Tibial nerve (tissue), 4 donors: ENCODE measurements at places on chromosomes 3 and 15.

- DNase-seq = no peak
These were observed 41.9 kb downstream of the FMN1 start for GRCh38 chr15:33152502-33153109.

DNA sequence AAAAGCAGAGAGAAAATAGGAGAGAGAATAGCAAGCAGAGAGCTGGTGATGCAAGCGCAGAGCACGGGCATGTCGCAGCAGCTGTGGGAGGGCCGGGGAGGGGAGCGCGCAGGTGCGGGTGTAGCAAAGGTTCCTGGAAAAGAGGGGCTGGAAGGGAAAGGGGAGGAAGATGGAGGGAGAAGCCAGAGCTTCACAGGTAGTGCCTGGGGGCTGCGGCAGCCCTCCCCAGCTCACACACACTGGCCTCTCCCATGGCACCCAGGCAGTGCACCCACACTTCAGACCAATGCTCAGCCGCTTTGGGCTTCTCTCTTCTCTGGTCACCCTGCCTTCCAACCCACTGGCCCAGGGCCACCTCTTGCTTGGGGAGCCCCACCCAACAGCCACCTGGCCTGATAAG is 72.1 kb downstream of the ADAMTS7 start:
- no peak for DNase-seq

GRCh38 chr3:129282727-129283327 is 4.2 kb downstream of the HMCES start:
- no peak for DNase-seq

- DNase-seq = no peak
These were observed 7.3 kb upstream of the ZNF592 start for GRCh38 chr15:84741121-84741520.

DNA sequence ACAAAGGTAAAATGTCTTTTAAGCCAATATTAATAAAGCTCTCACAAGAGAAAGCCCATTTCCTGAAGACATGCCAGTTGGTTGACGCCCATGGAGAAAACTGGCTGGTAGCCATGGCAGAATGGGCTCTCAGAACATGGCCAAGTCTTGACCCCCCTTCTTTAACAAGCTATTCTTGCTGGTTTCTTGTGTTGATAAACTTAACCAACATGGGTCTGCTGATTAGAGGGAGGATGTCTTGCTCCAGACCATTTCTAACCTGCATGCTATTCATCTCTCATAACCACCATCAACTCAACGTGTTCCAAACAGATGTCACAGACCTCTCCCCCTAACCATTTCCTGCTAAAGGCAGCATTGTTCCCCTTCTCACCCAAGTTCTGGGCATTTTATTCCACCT is 25.7 kb downstream of the NTRK3 start:
- DNase-seq = no peak

GRCh38 chr3:69746119-69746518 is 6.9 kb downstream of the MITF start:
- peak; percentile 44 for DNase-seq

DNA sequence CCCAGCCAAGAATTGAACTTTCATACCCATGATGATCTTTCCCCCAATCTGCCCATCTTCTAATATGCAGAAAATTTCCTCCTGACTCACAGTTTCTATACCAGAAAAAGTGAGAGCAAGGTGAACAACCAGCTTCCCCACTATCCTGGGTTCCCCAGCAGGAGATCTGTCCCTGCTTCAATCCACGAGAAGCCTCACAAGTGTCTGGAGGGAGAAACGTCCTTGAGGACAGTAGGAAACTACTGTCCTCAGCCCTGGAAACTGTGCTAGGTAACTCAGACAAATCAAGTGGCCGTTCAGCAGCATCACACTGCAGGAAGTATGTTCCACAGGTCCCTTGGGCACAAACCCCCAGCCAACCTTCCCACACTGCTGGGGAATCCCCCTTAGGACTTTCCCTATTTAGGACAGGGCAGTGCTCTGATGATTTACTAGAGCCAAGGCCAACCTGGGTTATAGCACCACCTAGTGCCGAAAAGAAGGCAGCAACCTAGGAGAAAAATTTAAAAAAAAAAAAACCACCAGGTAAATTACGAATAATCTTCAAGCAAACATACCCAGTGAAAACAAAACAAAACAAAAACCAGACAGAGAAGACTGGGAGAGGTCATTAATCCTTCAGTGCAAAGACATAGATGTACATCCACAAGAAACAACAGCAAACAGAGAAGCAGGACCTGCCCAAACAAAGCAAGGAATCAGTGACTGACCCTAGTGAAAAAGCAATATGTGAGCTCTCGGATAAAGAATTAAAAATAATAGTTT is 36.0 kb downstream of the MORC1 start:
- DNase-seq = no peak

- DNase-seq = no peak
These were observed 80.8 kb downstream of the GSK3B start for GRCh38 chr3:120013481-120013880.

- DNase-seq = no peak
These were observed 59.3 kb downstream of the DCLK3 start for GRCh38 chr3:36705015-36705414.

- no peak for DNase-seq
These were observed 35.7 kb upstream of the POLG start for GRCh38 chr15:89370120-89370977.

DNA sequence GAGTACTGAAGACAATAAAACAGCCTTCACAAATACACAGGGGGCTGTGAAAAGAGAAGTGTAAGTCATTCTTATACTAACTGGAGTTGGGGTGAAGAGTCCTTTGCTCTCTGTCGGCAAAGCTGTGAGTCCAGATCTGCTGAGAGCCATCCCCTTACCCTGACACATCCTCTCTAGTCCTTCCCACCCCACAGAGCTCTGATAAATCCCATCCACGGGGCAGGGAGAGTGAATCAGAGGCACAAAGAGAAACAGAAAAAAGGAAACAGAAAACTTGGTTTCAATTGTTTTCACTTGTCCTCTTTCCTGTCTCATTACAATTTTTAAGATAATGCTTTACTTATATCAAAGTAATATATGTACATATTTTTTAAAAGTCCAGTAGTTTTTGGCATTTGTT is 18.2 kb upstream of the ZNF639 start:
- DNase-seq = no peak

GRCh38 chr3:71784914-71785531 is at the start of gene PROK2:
TSS of gene PROK2 (minus strand) at chr3:71785148. CDS start at chr3:71785052, 96 bp downstream.
- DNase-seq = no peak

DNA sequence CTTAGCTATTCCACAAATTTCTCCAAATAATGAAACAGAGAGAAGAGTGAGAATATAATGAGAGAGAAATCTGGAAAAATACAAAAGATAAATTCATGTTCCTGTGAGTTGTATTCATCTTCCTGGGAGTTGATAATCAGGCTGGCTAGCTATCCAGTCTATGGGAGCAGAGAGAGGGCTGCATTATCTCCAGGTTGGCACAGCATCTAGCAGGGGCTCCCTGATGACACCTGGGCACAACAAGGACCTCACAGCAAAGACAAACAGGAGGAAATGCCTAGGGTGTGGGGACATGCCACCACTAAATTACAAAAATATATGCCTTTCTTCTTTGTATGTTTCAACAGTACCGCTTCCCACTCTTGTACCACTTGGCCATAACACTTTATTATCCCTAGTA is 1.9 kb downstream of the EHD4 start:
- no peak for DNase-seq

DNA sequence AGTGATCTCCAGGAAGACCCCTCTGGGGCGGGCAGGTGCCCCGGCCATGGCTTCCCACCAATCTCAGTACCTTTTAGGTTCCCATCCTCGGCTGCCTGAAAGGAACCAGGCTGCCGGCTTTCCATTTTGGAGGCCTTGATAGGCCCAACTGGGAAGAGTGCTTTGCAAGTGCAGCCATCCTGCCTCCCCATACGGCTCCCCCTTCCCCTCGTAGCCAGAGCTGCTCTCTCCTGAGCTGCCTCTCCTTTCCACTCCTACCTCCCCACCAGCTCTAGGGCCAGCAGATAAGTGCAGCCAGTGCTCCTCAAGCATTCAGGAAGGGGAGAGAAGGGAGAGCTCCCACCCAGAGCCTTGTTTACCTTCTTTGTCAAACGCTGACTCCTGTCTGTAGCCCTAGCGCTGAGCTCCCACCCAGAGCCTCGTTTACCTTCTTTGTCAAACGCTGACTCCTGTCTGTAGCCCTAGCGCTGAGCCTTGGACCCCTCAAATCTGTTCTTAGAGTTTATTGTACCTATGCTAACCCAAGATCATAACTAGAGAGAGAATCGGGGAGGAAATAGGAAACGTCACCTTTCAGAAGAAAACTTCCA is 133.0 kb downstream of the LRRK1 start:
- no peak for DNase-seq

- no peak for DNase-seq
These were observed 304.4 kb downstream of the DOCK3 start for GRCh38 chr3:50978991-50979667.

- no peak for DNase-seq
These were observed 446.6 kb upstream of the BCHE start for GRCh38 chr3:166283840-166284239.

DNA sequence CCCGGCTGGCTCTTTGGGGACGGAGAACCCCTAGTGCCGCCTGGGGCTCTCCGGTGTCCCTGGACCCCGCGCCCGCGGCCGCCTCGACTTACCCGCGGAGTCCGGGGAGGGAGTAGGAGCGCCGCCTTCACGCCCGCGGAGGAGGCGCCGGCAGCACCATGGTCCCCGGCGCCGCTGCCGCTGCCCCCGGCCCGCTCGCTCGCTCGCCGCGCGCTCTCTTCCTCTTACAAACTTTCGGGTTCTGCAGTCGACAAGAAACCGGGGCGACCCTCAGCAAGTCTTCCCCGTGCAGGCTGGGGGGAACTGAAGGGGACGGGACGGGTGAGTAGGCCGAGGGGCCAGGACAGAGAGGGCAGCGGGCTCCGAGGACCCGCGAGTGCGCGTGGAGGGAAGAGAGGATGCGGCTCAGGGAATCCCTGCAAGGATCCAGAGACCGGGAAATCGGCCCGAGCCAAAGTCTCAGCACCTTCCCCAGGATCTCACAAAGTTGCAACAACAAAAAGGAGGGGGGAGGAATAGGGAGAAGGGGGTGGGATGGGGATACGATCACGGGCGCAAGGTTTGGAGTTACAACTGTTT is 2.0 kb downstream of the FOXP1 start:
- DNase-seq = no peak

DNA sequence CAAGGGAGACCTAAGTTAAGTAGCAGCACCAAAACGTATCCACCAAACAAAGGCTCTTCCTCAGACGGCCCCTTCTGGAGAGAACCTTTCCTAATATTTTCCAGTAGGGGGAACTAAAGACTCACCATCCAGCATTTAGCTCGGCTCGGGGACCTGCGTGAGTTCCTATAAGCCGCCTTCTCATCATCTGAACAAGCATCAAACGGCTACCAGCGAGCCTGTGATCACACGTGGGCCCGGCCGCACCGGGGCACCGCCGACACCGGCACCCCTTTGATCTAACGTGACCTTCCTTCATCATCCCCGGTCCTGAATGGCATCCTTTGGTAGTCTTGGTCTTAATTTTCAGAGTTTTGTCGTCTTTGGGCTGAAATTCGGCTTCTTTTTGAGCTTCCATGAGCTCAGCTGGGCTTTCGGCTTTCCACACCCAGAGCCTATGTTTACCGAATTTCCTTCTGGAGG is 1.4 kb upstream of the ROBO2 start:
- DNase-seq = peak; percentile 44

DNA sequence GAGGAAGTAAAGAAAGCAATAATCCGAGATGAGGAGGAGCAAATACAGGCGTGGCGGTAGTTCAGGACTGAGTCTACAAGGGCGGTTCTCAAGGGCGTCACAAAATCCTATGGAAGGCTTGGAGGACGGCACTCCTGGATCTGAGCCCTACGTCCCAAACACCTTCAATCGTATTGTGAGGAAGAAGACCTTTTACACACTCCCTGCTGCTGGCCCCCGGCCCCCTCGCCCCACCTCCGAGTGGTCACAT is 747 bp downstream of the PLD1 start:
- DNase-seq = no peak

DNA sequence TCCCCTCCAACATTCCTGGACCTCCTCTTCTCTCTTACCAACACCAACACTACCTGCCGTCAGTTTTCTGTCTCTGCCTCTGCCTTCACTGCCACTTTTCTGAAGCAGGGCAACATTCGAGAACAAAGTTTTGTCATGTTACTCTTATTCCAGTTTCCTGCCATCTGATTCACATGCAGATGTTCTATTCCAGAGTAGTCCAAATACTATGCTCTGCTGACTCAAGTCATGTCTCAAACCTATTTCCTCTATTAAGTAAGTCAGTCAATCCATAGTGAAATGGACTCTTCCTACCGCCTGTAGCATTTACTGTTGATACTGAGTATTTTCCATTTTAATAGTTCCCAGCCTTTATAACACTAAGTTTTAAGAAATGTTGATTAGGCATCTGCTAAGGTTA is 43.4 kb downstream of the ESYT3 start:
- no peak for DNase-seq

- no peak for DNase-seq
These were observed 28.2 kb downstream of the CCR9 start for GRCh38 chr3:45914362-45915058.

- DNase-seq = no peak
These were observed 99.8 kb downstream of the MEGF11 start for GRCh38 chr15:66153549-66154415.
